ENCODE measurements at places on chromosomes 5 and 9.

DNA sequence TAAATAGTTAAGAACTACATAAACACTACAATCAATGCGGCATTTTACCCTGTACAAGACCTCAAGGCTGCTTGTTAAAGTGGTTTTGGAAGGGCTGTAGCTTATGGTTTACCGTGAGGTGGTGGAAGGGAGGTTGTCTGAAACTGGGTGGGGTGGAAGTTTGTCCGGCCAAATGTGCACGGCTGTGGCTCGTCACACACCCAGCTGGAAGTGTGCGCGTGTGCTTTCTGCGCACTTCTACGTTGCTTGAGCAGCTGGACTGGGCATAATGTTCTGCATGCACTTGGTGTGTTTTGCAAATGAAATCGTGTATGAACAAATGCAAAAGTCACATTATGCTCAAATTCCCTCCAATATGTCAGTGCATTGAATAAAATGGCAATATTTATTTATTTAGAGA is 17.4 kb upstream of the FLT4 start:
- no peak for DNase-seq

- DNase-seq = no peak
Observed at GRCh38 chr9:126307322-126308061, 19.1 kb upstream of the MVB12B start.

DNA sequence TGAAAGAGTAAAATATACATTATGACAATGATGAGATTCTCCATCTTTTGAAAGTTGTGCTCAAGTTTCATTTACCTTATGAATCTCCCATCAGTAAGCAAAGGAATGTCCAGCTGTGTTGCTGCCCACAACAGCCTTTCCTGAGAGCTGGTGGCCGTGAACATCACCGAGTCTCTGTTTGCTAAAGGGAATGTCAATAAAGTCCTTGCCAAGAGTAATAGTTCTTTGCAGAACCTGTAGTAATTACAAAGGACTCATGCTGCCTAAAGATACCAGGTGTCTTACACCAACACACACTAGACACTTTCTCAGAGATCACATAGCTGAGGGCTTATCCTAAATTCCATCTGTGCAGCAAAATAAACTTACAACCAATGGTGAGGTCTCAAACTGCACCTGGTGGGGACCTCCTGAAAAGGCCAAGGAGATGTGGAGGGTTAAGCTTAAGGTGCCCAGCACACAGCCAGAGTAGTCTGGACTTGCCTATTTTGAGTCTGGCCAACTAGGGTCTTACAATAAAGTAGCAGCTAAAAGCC is 111.1 kb upstream of the DAPK1 start:
- DNase-seq = no peak

DNA sequence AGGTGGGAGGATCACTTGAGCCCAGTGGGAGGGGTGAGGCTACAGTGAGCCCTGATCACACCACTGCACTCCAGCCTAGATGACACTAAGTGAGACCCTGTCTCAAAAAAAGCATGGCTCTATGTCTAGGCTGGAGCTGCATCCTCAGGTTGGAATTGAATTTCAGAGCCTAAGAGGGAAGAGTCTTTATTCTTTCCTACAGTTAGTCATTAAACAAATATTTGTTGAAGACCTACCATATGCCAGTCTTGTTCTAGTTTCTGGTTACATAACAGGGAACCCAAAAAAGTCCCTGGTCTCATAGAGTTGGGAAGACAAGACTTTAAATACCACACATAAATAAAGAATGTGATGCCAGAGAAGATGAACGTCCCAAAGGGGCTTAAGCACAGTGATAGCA is 6.9 kb upstream of the GRPEL2 start:
- DNase-seq = no peak

- DNase-seq = no peak
Observed at GRCh38 chr9:95486318-95486717, 30.5 kb downstream of the PTCH1 start.

- no peak for DNase-seq
Observed at GRCh38 chr5:175554296-175554695, 75.9 kb downstream of the SFXN1 start.

- peak; percentile 27 for DNase-seq
Observed at GRCh38 chr5:126339215-126339805, 83.9 kb upstream of the GRAMD2B start.

GRCh38 chr5:97224112-97224750 is 41.2 kb upstream of the RIOK2 start:
- DNase-seq = peak; percentile 65

DNA sequence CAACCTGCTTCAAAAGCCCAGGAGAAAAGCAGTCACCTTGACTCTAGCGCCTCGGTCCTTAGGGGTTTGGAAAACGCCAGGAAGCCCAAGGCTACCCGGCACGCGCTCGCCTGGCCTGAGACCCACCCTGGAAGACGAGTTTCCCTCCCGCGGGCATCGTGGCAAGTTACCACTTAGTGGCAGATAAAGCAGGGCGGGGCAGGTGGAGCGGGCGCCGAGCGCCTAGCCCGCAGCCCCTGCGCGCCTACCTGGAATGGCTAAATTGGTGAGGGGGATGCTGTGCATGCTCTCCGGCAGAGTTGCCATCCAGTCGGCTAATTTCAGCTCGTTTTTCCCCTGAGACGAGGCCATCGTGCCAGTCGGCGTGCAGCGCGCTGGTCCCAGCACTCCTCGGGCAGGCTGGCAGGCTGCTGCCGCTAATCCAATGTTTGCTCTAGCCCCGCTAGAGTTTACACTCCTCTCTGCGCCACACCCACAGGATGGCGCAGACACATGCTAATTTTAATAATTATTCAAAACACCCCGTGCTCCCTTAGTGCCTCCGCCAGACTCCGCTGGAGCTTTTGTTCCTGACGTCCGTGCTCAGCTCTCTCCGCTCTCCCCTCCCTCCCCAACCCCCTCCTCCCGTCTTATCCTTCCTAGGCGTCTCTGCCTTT is at the start of gene PLCXD3:
Gene PLCXD3 (minus strand): TSS at position 426 of the 656 bp plus-strand sequence. CDS start 75 bp downstream, at position 351.
- DNase-seq = no peak

GRCh38 chr5:366541-367357 is 45.2 kb downstream of the AHRR start:
- no peak for DNase-seq

- no peak for DNase-seq
Observed at GRCh38 chr5:144325532-144325931, 154.9 kb downstream of the KCTD16 start.

GRCh38 chr5:59357381-59357977 is 536.0 kb downstream of the PDE4D start:
- DNase-seq = no peak

GRCh38 chr5:57366744-57367143 is 115.9 kb downstream of the ACTBL2 start:
- DNase-seq = peak; percentile 28

- no peak for DNase-seq
Observed at GRCh38 chr9:90826326-90827020, 24.9 kb downstream of the SYK start.

DNA sequence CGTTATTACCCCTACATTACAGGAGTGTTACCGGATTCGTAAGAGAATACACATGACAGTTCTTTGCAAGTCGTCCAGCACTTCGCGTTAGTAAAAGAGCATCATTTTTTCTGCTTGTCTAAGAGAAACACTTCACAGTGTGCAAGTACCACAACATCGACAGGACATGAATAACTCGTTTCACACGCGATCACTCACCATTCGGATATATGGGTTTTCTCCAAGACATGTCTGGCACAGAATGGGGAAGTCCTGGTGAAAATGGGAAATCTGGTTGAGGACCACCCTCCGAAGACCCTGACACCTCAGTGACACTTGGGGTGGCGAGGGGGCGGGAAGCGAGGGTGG is 642 bp downstream of the RBM22 start:
- no peak for DNase-seq

DNA sequence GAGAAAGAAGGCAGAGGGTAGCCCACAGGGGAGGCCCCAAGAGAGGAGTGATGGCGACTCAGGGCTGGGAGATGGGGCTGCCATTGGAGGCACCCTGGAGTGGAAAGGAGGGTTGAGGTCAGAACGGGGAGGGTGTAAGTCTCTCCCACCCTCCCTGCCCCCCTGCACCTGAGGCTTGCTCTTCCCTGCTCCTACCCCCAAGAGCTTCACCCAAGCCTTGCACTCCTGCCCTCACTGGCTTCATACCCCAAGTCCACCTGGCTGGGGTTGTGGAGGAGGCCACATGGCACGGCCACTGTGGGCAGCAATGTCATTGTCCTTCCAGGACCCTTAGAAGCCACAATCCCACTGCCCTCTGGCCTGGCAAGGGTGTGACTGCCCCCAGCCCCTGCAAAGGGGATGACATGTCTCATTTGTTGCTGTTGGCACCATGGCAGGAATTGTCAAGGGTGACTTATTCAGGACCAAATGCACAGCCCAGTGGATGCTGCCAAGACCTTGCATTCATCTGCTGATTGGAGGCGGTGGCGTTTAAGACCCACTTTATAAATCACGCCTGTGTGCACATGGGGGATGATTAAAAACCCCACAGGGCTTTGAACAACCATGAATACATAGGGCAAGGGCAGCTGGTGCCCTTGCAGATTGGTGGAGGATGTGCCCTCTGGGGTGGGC is 47.6 kb upstream of the RNU6ATAC start:
- no peak for DNase-seq

GRCh38 chr9:36903541-36904435 is 130.3 kb downstream of the PAX5 start:
- no peak for DNase-seq

GRCh38 chr5:180522330-180522729 is 28.2 kb downstream of the CNOT6 start:
- DNase-seq = peak; percentile 11

DNA sequence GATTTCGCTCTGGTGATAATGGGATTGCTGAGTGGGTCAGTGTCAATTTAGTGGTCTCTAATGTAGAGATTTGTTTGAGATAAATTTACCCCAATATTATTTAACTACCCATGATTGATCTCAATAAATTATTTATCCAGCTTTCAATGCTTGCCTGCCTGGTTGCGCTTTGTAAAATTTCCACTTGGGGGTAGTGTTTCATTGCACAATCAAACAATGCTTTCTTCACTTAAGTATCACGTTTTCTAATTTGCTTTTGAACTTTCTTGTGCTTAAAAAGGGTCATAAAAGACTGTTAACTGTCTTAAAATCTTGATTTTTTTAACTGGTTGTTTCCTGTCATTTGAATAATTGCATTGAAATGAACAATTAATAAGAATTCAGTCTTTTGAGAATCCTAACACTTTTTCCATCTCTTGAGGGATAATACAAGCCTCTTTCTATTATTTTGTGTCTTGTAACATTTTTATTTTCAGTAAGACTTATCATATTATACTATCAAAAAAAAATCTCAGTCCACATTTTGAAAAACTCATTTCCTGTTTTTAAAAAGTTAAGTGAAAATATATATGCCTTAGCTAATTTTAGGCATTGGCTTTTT is 18.7 kb downstream of the HSD17B4 start:
- no peak for DNase-seq

- no peak for DNase-seq
Observed at GRCh38 chr9:107239474-107239873, 43.6 kb upstream of the RAD23B start.

DNA sequence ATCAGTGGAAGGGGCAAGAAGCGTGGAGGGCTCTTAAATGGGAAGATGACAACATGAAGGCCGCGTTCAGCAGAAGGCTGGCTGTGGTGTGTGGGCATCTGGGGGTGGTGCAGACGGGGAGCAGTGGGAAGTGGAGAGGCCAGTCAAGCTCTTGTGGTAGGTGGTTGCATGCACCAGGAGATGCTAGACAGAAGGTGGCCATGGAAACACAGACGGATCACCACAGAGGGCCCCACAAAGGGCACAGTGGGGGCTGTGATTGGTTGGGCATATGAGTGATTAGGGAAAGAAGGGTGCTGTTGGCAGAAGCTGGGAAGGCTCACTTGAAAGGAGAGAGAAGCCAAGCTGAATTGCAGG is 14.7 kb downstream of the MTMR12 start:
- no peak for DNase-seq

DNA sequence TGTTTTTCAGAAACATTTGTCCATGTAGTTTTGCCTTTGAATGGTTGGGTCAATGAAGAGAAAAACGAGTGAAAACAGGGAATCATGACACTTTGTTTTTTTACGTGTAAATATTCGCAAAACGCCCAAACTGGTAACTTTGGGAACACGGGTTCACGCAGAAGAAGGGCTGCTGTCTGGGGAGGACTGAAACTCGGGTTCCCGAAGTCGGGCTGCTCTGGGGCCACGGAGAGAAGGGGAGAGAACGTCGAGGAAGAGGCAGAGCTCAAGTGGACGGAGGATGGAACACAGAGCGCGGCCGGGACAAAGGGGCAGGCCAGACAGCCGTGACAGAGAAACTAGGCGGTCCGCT is 478 bp upstream of the SETD9 start:
- DNase-seq = no peak

DNA sequence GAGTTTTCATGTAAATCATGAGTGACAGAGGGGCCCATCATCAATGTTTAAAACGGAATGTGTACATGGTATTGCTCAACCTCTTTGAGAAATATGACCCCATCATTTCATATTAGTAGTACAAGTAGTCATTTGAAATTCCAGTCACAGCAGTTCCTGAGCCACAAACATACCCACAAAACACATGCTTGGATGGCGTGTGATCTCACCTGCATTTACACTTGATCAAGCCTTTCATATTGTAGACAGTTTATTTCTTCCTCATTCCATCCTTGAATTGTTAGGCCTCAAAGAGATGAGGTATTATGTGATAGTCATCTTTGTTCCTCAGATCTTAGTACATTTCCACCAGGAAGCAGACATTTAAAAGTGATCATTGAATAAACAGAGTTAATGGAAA is 96.8 kb upstream of the TAS2R1 start:
- no peak for DNase-seq

DNA sequence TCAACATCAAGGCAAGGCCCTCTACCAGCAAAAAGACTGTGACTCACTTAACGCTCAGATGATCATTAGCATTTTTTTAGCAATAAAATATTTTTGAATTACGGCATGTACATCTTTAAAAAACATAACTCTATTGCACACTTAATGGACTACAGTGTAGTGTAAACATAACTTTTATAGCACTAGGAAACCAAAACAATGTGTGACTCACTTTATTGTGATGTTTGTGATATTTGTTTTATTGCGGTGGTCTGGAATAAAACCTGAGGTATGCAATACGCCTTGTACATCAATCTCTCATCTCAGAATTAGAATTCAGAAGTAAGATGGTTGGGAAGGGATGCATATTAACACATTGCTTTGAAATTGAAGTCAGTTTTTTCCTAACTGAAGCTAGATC is 106.9 kb upstream of the PTCH1 start:
- DNase-seq = peak; percentile 43

- no peak for DNase-seq
Observed at GRCh38 chr5:146059460-146060220, 45.7 kb downstream of the PLAC8L1 start.

- no peak for DNase-seq
Observed at GRCh38 chr5:36491856-36492255, 114.5 kb upstream of the SLC1A3 start.

DNA sequence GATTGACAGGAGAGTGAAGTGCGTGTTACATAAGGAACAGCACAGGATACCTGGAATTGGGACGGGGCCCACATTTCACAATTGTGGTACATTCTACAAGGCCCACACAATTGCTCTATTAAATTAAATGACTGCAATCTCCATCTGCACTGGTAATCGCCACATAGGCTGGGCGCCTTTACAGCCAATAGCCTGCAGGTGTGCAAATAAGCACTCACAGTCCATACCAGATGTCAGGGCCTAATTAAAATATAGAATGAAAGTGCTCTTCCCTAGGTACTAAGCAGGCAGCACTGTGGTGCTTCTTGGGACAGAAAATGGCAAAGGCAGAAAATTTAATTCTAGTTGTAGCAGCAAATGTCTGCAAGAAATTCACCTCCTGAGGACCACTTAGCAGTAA is 82.7 kb downstream of the ATP10B start:
- DNase-seq = no peak

- DNase-seq = no peak
Observed at GRCh38 chr5:180636403-180637075, 12.9 kb downstream of the FLT4 start.

GRCh38 chr9:131676431-131676972 is 63.4 kb downstream of the RAPGEF1 start:
- DNase-seq = no peak

Data from GM04503 (cell line).